Stimulated activated CD4-positive, alpha-beta T cell treated with anti-CD3 and anti-CD28 coated beads, Interleukin-2, amount 100 ng/mL, for 4 hours (primary cell): ENCODE measurements at places on chromosomes 2 and 18.

GRCh38 chr2:204850581-204850980 lies 305.3 kb downstream of the PARD3B start:
- DNase-seq: no peak

DNA sequence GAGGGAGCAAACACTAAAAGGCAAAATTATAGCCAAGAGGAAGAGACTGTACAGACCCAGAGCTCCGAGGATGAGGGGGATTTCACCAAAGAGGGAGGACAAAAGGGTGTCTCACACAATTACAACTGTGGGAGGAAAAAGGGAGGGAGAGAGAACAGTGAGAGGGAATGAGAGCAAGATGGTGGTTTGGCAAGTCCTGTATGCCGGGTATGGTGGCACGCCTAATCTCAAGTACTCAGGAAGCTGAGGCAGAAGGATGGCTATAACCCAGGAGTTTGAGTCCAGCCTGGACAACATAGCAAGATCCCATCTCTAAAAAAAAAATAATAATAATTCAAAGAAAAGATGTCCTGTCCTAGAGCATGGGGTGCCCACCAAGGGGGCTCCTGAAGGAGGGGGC lies 34.3 kb downstream of the NPC1 start:
- no peak for DNase-seq

DNA sequence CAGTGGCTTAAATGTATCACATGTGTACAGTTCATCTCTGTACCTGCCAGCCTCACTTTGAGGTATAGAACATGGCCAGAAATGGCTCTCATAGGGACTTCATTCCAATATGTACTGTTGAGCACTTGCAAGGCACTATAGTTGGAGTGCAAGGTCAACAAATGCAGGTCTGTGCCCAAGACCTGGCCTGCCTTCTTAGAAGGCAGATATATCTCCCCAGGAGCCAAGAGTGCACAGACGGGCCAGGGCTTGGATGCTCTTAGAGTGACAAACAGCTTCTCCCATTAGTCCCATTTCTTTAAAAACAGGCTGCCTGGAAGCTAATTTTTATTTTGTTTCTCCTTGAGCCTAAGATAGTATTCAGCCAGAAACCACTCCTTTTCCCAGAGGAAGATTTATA lies 7.3 kb downstream of the TEX261 start:
- no peak for DNase-seq

- no peak for DNase-seq
These were observed 257.9 kb downstream of the NDUFA10 start for GRCh38 chr2:239767021-239767905.

GRCh38 chr2:95049683-95049955 lies 24.1 kb downstream of the MAL start:
- no peak for DNase-seq

DNA sequence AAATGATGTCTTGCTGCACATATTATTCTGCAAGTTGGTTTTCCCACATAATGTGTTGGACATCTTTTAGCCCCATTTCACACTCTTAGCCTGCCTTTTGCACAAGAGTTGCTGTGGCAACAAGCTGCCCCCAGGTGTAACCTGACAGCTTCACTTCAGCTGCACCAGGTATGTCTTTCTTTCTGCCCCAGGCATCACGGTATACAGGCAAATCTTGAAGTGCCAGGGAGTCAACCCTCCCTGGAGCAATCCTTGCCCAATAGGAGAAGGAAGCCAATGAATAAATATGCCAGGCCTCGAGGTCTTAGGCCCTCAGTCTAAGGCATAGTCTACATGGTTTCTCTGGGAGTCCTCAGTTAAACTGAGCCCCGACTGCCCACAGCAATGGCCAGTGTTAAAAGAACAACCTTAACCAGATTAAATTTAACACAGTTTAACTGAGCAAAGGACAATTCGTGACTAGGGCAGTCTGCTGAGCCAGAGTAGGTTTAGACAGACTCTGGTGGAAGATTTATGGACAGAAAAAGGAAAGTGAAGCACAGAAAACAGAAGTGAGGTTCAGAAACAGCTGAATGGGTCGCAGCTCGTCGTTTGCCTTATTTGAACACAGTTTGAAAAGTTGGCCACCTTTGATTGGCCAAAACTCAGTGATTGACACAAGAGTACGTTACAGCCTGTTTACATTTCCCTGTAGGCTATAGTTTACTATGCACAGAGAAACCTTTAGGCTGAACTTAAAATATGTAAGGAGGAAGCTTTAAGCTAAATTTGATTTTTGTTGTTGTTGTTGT lies 32.0 kb upstream of the C1QL2 start:
- no peak for DNase-seq

DNA sequence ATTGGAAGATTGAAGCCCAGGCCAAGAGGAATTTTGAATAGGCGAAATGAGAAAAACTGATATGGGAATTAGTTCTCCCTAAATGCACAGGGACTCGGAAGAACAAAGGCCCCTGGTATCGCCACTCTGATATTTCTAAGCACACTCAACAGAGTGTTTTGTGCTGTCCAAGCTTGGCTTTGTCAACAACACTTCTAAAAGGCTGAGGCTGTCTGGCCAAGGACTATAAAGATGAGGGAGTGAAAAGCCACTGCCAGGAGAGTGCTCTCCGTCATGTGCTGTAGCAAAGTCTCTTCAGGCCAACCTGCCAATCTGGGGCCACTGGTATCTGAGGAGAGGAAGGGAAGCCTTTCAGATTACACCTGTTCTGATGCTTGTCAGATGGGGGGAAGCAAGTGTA lies 611.2 kb upstream of the PIK3C3 start:
- no peak for DNase-seq

DNA sequence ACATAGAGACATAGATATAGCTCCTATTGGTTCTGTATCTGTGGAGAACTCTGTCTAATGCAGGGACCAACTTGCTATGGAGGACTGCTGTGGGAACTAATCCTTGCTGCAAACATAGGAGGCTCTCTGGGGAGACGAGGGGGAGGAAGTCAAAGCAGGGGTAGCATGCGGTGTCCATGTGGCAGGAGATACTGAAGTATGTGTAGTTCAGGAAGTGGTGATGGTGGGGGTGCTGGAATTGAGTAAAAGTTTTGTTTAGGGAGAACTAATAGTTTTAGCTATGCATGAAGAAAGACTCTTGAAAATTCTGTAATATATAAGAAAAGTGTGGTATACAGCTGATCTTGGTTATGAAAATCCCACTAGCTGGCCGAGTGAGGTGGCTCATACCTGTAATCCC lies 62.0 kb downstream of the ANKRD44 start:
- DNase-seq: peak; percentile 19

DNA sequence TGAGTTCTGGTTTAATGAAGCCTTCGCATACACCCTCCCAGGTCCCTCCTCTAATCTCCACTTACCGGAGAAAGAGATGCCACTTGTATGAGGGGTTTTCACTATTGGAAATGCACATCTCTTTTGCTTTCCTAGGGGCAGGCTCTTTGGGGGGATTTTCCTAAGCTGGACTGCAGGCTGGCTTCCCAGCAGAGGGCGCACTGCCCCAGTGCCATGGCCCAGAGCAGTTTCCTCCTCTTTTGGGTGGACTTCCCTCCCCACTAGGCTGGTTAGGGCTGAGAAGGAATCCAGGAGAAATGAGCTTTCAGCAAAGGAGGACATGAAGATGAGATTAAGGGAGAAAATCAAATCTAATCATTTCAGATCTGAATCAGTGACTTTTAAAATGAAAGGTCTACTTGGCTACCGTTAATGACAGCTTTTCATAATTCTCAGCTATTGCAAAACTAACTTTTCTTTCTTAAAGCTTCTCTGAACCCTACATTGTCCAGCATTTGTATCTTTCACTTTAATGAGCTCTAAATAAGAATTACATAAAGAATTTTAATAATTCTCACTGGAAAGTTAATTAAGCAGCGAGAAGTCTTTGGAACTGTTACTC lies 784.1 kb upstream of the FANCL start:
- DNase-seq: no peak

DNA sequence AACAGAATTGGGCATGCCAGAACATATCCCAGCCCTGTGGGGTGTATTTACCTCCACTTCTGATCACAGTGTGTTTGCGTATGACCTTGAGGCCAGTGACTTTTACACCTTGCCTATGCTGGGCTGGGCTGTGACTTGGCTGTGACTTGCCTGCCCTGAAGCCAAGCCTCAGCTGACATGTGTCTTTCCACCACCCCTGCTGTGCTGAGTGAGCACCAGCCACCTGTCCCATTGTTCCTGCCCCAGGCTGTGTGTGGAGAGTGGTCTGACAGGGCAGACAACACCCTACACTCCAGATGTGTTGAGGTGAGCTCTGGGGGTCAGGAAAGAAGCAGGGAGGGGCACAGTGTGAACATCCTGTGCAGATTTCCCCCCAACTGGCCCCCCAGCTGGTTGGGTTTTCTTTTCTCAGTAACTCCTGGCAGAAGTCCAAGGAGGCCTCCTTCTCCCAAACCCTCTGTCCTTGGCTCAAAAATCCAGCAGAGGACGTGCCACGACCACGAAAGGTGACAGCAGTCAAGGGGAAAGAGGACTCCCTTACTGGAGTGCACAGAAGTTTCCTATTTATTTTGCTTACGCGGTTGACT lies 5.1 kb upstream of the STEAP3 start:
- no peak for DNase-seq

- DNase-seq: no peak
These were observed 5.3 kb upstream of the NCL start for GRCh38 chr2:231469583-231469950.

DNA sequence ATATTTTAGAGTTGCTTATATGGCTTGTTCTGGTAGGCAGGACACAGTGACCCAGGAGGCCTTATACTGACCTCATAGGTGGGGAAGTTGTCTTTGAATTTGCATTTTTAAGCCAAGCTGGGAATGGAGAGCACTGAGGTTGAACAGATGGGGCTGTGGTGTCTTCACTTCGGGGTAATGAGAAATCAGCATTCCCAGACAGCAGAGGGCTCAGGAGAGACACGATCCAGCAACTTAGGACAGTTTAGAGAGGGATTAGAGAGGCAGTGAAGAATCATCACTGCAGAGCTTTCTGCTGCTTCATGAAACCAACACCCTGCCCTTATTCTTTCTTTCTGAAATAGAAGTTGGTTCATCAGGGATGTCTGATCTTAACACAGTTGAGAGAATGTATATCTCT lies 202.4 kb downstream of the TDRD15 start:
- no peak for DNase-seq

- DNase-seq: no peak
These were observed 76.0 kb downstream of the HS1BP3 start for GRCh38 chr2:20574930-20575329.

GRCh38 chr18:46184727-46185126 lies 80.5 kb downstream of the HAUS1 start:
- no peak for DNase-seq

DNA sequence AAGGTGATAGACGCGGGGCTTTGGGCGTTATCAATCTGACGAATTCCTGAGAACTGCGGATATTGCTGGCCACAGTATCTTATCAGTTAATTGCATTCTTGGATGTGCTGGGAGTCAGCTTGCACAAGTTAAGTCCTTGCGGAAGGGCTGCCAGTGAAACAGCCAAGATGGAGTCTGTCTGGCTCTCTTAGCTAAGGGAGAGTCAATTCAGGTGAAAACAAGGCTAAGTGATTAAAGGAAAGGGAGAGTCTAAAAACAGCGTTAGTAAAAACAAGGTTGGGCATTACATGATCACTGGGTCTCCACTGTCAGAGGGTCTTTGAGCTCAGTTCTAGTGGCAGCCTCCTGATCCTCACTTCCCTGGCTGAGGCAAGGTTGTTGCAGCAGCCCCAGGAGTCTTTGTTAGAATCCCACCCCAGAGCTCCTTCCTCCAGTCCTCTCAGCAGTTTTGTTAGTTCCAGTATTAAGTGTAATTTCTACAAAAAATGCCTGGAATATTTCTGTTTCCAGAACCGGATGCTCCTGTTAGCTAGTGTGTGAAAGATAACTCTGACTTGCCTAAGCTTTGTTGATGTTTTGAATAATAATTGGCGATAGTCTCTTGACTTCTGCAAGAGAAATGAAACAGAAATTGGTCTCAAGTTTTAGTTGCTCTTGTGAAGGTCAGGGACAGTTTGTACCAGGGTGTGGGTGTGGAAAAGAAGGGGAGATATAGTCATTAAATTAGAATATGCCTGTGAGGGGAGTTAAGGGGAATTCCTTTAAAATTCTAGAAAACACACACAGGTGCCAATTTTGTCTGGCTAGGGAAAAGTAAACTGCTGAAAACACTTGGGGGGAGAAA lies 10.6 kb downstream of the CFLAR start:
- DNase-seq: no peak

DNA sequence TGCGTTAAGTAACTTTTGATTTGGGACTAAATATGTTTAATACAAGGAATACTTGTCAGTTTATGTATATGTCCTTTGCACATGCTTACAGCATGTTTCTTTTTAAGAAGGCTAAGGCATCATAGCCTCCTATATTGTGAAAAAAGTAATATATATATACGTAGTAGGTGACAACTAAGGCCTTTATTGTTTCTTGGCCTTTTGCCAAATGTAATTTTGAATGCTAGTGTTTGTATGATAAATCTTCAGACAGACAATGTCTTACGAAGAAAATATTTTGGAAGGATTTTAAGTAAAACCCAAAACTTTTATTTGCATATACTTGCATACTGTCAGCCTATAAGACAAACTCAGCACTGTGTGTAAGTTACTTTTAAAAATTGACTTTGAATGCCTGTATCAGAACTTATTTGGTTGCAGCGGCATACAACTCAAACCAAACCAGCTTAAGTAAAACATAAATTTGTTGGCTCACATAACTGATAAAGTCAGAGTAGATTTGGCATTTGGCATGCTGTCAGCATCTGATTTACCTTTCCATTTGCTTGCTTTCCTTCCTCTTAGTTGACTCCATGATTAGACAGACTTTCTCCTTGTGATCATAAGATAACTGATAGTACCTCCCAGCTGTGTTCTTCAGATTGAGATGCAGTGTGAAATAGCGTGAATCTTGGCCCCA lies 24.4 kb downstream of the UBE2E3 start:
- no peak for DNase-seq

GRCh38 chr2:86785456-86785855 lies 5.3 kb downstream of the CD8A start:
- DNase-seq: no peak

DNA sequence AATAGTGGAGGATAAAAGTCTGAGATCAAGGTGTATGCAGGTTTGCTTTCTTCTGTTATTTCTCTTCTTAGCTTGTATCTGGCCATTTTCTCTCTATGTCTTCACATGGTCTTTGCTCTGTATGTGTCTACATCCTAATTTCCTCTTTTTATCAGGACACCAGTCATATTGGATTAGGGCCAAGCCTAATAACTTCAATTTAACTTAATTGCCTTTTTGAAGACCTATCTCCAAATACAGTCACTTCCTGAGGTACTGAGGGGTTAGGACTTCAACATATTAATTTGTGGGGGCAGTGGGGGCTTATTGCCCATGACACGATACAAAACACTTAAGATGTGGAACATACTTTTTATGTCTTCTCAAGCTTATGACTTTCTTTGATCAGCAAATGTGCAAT lies 632.9 kb upstream of the CELF4 start:
- no peak for DNase-seq

- DNase-seq: no peak
These were observed 555.8 kb downstream of the NRXN1 start for GRCh38 chr2:50476174-50476573.
